ENCODE measurements at places on chromosomes 13 and 19. TPM values are rescaled to one million over a fixed set of nuclear protein-coding genes. Genes with fewer than 3 reads are reported as not detected.

DNA sequence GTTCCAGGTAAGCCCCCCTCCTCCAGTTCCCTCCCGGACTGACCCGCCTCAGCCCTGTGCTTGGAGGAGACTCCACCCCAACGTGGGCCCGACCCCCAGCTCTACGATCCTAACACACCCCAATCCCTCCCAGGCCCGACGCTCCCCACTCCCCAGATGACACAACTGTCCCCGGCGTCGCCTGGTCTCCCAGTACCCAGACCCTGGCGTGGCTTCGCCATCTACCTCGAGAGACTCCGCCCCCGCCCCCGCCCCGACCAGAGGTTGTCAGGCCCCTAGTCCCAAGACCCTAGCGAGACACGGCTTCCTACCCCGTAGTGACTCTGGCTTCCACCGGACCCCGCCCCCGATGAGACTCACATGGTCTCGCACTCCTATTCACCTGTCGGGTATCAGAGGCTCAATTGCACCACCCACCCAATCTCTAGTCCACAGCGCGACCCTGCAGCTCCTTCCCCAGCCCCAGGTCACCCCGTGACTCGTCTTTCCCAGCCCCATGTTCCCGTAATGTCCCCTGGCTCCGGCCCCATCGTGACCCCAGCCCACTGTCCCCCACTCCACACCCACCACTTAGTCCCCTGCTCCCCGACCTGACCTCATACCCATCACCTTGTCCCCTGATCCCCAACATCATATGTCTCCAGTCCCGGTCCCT, 2.9 kb downstream of the CD37 start:
- no peak for DNase-seq

GRCh38 chr19:43941209-43941608, 6.1 kb upstream of the ZNF45 start:
- DNase-seq, result no peak

- peak; percentile 65 for DNase-seq
Measured at GRCh38 chr19:47075179-47075810, 26.9 kb upstream of the TMEM160 start.

DNA sequence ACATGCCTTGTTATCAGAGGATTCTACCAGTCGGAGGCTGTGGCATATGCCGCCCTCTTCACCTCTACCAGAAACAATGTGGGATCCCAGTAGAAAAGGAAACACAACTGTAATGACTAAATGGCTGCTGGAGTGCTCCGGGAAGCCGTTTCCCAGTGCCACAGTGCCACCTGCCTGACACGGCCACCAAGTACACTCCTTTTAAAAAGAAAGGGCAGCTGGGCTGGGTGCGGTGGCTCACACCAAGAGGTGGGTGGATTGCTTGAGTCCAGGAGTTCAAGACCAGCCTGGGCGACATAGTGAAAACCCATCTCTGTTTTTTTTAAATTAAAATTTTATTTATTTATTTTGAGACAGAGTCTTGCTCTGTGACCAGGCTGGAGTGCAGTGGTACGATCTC, 67.3 kb downstream of the TRPM4 start:
- no peak for DNase-seq

- no peak for DNase-seq
Measured at GRCh38 chr19:11735375-11735774, 3.4 kb downstream of the ZNF823 start.

- DNase-seq, result no peak
Measured at GRCh38 chr13:85441975-85442374, 357.2 kb downstream of the SLITRK6 start.

The TEX101 gene
- total RNA-seq, result not detected

- DNase-seq, result no peak
Measured at GRCh38 chr13:63446329-63446728, 2030.7 kb upstream of the PCDH20 start.

The GDF15 gene
- 0.54 TPM for total RNA-seq

The CD33 gene
- 7.0 TPM for total RNA-seq

DNA sequence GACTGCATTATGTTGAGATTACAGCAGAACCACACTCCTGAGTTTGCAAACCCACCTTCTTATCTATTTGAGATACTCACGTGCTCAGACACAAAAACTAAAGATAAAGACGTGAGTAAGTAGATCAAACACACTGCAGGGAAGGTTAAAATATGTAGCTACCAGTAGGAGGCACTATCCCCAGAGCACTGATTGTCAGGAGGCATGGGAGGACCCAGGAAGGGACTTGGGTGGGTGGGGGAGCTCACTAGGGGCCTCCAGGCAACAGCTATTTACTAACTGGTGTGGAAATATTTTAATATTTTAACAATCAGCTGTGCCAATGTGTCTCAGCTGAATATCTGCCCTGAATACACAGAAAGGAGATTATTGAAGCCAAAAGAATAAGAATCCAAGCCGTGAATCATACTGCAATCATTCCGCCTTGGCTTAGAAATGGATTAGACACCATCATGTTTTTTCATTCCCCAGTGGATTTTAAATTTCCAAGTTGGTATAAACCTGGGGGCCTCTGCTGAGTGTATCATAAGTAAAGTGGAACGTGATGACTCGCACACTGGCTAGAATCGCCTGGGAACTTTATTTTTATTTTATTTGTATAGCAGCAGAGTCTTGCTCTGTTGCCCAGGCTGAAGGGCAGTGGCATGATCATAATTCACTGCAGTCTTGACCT, 73.2 kb upstream of the CACNA1A start:
- DNase-seq, result no peak

GRCh38 chr13:89701913-89702312, 1645.6 kb upstream of the MIR17HG start:
- DNase-seq, result no peak

GRCh38 chr13:94759120-94759728, 46.9 kb upstream of the SOX21 start:
- no peak for DNase-seq

DNA sequence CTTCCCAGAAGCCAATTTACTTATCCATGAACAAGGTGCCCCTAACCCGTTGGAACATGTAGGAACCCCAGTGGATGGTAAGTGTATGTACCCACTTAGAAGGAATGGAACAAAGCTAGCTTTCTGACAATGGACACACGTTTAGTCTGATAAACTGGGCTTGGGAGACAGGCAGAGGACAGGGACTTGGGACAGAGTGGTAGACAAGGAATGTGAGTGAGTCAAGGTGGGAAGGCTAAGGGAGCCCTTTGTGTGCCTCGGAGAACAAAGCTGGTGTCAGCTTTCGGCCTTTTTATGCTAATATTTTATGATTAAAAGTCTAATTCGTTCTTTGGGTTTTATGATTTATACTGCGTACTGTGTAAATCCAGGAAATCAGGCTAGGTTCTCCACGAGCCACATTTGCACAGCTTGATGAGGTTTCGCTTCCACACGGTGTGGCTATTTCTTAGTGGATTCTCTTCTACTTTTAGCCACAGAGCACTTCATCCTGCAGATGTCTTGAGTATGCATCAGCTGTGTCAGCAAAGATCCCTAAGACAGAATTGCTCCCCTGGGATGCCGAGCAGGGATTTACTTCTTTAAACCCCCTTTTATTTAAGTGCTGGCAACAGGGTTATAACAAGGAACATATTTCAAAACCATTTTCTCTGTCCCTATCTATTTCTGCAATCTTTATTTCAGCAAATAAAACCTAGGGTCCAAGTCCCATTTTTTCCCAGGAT, 258.5 kb downstream of the DLEU7 start:
- no peak for DNase-seq

The C19orf33 gene
- total RNA-seq, result 5.6 TPM

GRCh38 chr19:51079481-51080110, 3.1 kb downstream of the KLK14 start:
- peak; percentile 82 for DNase-seq

GRCh38 chr19:45117671-45118070, 24.7 kb downstream of the PPP1R37 start:
- DNase-seq, result no peak

The ZNF486 gene
- 1.6 TPM for total RNA-seq

The ZNF473 gene
- total RNA-seq, result 3.7 TPM

- peak; percentile 25 for DNase-seq
Measured at GRCh38 chr19:17655751-17656472, 32.2 kb downstream of the UNC13A start.

The SHISA7 gene
- not detected for total RNA-seq

GRCh38 chr13:72259528-72259927, 392.5 kb upstream of the DACH1 start:
- DNase-seq, result no peak

GRCh38 chr13:77894743-77895142, 23.9 kb downstream of the EDNRB start:
- no peak for DNase-seq

- DNase-seq, result peak; percentile 87
Measured at GRCh38 chr19:9406798-9407352, 28.5 kb downstream of the ZNF266 start.

DNA sequence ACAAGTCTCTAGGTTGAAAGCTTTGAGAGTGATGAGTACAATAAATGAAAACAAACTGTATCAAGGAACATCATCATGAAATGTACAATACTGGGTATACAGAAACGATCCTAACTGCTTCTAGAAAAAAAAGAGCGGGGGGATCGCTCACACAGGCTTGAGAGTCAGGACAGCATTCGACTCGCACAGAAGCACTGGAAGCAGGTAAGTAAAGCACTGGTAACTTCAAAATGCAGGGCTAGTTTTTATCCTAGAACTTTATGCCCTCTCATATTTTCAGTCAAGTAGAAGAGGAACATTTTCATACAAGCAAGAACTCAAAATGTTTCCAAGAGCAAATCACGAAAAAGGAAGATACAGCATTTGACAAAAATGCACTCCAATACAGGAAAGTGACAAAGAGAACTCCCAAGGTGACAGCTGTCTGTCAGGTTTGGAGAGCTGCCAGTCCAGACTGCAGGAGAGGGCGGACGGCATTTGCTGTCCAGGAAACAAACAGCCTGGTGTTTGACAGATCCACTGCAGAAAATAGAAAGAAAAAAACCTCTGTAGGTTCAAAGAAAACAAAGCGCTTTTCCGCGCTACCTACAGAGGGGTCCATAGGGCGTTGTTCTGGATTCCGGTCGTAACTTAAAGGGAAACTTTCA, 58.2 kb upstream of the XPO4 start:
- no peak for DNase-seq

GRCh38 chr13:67642657-67643056, 412.5 kb upstream of the PCDH9 start:
- no peak for DNase-seq

The ZNF345 gene
- total RNA-seq, result 2.4 TPM

The PRTN3 gene
- not detected for total RNA-seq

DNA sequence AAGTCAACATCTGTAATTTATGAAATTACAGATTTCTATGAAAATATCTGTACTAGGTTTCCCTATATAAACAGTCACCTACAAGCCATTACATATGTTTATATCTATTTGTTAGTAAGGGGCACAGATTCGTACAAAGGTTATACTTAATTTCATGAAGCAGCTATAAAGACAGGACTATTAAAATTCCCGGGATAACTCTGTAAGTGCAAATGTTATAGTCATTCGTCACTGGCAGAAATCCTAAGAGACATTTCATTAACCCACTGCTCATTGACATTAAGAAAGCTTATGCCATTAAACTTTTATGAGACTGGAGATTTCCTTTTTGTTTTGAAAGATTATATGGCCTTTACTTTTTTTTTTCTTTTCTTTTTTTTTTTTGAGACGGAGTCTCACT, 122.9 kb downstream of the MYO16 start:
- DNase-seq, result no peak

- DNase-seq, result no peak
Measured at GRCh38 chr13:79194272-79194671, 211.8 kb downstream of the RBM26 start.

DNA sequence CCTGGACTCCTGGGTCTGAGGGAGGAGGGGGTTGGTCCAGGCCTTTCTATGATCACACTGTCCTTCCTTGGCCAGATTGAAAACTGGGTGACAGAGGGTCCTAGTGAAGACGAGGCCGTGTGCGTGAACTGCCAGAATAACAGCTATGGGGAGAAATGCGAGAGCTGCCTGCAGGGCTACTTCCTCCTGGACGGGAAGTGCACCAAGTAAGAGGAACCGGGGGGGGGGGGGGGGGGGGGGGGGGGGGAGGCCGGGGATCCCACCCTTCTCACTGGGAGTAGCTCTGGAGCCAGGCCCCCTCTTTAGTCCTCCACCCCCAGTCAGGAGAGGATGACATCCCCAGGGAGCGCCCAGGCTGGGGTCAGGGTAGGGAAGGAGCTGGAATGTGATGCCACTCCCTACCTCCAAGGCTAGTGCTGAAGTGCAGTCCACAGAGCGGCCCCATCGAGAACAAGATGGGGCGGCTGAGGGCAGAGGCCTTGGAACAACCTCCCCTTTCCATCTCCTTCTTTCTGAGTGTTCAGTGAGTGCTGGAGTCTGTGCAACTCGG, 19.4 kb downstream of the CNFN start:
- no peak for DNase-seq

DNA sequence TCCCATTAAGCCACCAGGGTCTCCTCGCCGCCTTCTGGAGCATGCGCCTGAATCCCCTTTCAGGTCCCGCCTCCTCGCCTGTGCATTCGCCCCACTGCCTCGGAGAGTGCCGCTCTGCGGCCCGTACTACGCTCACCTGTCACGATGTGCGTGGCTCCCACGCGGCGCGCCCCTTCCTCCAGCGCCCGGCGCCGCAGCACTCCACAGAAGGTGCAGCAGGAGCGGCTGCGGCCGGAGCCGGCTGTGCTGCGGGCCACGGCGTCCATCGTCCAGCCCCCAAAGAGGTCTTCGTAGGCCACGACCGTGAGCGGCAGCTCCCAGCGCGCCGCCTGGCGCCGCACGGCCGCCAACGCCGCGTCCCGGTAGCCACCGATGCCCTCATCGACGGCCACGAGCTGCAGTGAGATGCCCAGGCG, 4.3 kb downstream of the CTU1 start:
- DNase-seq, result no peak

- peak; percentile 45 for DNase-seq
Measured at GRCh38 chr13:96091164-96092117, 1.5 kb downstream of the HS6ST3 start.

- DNase-seq, result no peak
Measured at GRCh38 chr19:55134736-55135135, 14.3 kb downstream of the TNNT1 start.

DNA sequence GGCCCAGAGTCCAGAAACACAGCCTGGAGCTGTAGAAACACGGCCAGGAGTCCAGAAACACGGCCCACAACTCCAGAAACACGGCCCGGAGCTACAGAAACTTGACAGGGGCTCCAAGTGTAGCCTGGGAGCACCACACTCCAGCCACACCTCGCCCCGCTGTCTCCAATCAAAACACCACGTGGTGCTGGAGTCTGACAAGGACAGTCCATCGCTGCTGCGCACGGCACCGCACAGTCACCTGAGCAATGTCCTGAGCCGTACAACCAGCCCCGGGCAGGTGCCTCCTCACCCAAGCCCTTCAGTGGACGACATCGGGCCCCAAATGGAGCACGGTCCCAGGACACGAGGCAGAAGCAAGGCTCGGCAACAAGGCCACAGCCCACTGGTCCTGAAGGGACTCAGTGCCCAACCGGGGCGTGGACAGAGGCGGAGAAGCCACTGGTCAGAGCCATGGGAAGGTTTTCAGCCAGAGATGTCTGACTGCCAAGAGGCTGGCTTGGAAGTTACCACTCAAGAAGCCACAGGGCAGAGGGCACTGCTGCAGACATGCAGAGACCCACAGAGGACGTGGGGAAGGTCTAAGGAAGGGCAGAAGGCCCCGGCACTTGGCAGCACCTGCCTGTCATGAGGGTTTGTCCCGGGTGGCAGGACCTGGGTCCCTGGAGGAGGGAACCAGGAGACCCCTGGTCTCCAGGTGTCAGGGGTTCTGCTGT, 19.7 kb upstream of the PLPP2 start:
- no peak for DNase-seq

Measured in Right ventricle myocardium superior (tissue), 1 donor.